ENCODE measurements at places on chromosomes 11 and 22. TPM values are rescaled to one million over a fixed set of nuclear protein-coding genes. Genes with fewer than 3 reads are reported as not detected.

The NUP50 gene
- 45.8 TPM for total RNA-seq

The TTLL8 gene
- 0.44 TPM for total RNA-seq

The SF3B2 gene
- 182 TPM for total RNA-seq

The ACTN3 gene
- total RNA-seq, result 0.11 TPM

The MAJIN gene
- total RNA-seq, result not detected

The TECTA gene
- 2.6 TPM for total RNA-seq

The CLCF1 gene
- total RNA-seq, result 5.9 TPM

The SGSM1 gene
- 1.2 TPM for total RNA-seq

The MRGPRF gene
- total RNA-seq, result 4.0 TPM

The TRIM6 gene
- total RNA-seq, result 13.4 TPM

The SYCE3 gene
- not detected for total RNA-seq

The SCO2 gene
- 5.0 TPM for total RNA-seq

The TEF gene
- total RNA-seq, result 10.5 TPM

GRCh38 chr22:29190051-29190450, 15.6 kb upstream of the EMID1 start:
- no peaks in the 10 kb centered on the region for H3K36me3 ChIP-seq
- no peak overlapping the region for H3K4me3 ChIP-seq
- H3K27me3 ChIP-seq, result no peaks in the 10 kb centered on the region
- no peak overlapping the region for H3K27ac ChIP-seq

- H3K36me3 ChIP-seq, result no peaks in the 10 kb centered on the region
- H3K27me3 ChIP-seq, result no peaks in the 10 kb centered on the region
- DNase-seq, result no peak
- peak overlapping the region; percentile 75 for H3K27ac ChIP-seq
- peak overlapping the region; percentile 81 for H3K4me3 ChIP-seq
- peaks cover 19% of the 10 kb centered on the region for H3K4me1 ChIP-seq
Observed at GRCh38 chr11:64224891-64225607, 937 bp downstream of the TRPT1 start.

DNA sequence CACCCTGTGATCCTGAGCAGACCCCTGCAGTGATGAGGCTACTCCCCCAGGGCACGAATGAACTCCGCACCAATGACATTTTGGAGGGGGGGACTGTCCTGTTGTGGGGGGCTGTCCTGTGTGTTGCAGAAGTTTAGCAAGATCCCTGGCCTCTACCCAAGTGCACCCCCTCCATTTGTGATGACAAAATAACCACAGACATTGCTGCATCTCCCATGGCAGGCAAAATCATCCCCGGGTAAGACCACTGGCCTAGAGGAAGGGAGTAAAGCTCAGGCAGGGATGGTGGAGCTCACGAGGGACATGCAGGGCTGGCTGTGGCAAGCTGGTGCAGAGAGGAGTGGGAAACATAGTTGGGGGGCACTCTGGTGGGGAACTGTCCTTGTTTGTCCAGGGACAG, 40.6 kb downstream of the NECTIN1 start:
- no peaks in the 10 kb centered on the region for H3K27me3 ChIP-seq
- peak overlapping the region; percentile 14 for H3K27ac ChIP-seq
- H3K4me3 ChIP-seq, result no peak overlapping the region
- no peaks in the 10 kb centered on the region for H3K36me3 ChIP-seq
- peaks cover 76% of the 10 kb centered on the region for H3K4me1 ChIP-seq

DNA sequence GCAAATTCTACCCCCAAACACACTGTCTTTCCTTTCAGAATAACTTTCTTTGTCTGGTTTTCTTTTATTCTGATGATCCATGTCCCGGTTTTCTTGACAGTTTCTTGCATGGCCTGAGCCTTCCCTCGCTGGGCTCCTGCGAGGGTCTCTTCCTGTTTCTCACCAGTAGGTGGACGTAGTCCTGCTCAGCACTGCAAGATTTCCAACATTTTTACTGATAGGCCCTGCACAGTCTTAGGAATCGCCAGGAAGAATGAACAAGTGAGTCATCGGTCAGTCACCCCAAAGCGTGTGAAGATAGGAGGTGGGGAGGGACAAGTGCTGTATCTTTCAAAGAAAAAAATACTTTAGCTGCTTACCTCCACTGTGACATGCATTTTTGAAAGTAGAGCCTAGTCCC, 16.9 kb upstream of the KIRREL3 start:
- no peak for DNase-seq
- H3K27me3 ChIP-seq, result peaks cover 35% of the 10 kb centered on the region
- no peak overlapping the region for H3K27ac ChIP-seq
- H3K4me1 ChIP-seq, result no peaks in the 10 kb centered on the region
- H3K4me3 ChIP-seq, result no peak overlapping the region

- DNase-seq, result no peak
- peaks cover 3% of the 10 kb centered on the region for H3K36me3 ChIP-seq
- H3K27me3 ChIP-seq, result no peaks in the 10 kb centered on the region
- H3K4me3 ChIP-seq, result no peak overlapping the region
Observed at GRCh38 chr22:28484662-28485061, 195.0 kb downstream of the TTC28 start.

GRCh38 chr22:33582822-33583400, 337.4 kb downstream of the LARGE1 start:
- no peak for DNase-seq
- no peak overlapping the region for H3K4me3 ChIP-seq
- H3K27me3 ChIP-seq, result no peaks in the 10 kb centered on the region
- H3K27ac ChIP-seq, result no peak overlapping the region
- H3K4me1 ChIP-seq, result peaks cover 6% of the 10 kb centered on the region

- no peaks in the 10 kb centered on the region for H3K36me3 ChIP-seq
- H3K4me1 ChIP-seq, result peaks cover 14% of the 10 kb centered on the region
- no peak overlapping the region for H3K27ac ChIP-seq
- DNase-seq, result no peak
Observed at GRCh38 chr11:46252373-46252914, 25.0 kb upstream of the CREB3L1 start.

DNA sequence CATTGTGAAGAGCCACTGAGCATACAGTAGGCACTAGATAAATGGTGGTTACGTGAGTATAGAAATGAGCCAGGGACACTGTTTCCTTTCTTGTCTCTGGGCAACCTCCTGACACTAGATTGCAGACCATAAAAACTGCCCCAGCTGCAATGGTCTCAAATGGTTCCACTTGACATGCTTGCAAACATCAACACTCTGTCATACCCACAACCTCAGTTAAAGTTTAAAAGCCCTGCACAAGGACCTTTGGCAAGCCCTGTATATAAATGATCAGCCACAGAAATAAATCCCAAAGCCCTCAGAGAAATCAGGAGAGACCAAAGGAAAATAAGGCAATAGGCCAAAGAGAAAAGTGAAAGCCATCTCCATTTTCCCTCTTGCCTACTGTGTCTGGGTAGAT, 20.7 kb downstream of the PLEKHA7 start:
- no peak for DNase-seq
- no peaks in the 10 kb centered on the region for H3K4me1 ChIP-seq
- H3K36me3 ChIP-seq, result no peaks in the 10 kb centered on the region
- H3K27ac ChIP-seq, result no peak overlapping the region

DNA sequence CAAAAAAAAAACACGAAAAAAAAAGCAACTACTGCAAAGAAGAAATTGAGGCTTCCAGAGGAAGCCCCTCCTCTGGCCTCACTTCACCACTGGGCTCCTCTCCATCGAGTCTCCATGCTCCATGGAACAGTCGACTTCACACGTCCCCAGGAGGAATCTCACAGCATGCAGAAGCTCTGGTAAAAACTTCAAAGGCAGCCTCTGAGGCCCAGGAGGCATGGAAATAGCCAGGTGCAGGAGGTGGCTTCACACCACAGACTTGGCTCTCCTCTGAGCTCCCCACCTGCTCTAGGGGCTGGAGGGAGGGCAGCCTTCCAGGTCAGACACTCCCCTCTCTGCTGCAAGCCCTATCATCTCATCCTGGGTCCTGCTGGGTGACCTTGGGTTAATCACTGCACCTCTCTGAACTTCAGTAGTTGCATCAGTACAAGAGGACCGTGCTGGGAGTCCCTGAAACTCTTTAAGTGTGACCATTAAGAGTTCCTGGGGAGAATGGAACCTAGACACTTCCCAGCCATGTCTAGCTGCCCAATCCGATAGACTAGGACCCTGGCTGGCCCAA, 8.2 kb downstream of the PDE2A start:
- H3K4me3 ChIP-seq, result no peak overlapping the region
- DNase-seq, result no peak
- H3K4me1 ChIP-seq, result no peaks in the 10 kb centered on the region
- H3K27me3 ChIP-seq, result peaks cover 41% of the 10 kb centered on the region

DNA sequence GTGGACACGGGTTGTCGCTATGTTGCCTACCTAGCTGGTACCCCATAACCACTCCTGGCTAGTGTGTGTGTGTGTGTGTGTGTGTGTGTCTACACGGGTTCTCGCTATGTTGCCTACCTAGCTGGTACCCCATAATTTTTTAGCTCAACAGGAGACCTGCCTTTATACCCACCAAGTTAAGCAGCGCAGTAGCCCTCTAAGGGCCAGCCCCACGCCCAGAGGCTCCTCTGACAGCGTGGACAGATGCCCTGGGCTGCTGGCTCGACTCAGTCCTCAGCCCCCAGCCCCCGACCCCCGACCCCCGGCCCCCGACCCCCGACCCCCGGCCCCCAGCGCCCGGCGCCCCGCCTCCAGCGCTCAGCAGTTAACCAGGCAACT, 351 bp upstream of the AKIP1 start:
- peak overlapping the region; percentile 91 for H3K4me3 ChIP-seq
- H3K4me1 ChIP-seq, result peaks cover 45% of the 10 kb centered on the region
- H3K27ac ChIP-seq, result no peak overlapping the region
- H3K36me3 ChIP-seq, result peaks cover 7% of the 10 kb centered on the region
- DNase-seq, result no peak

- peaks cover 13% of the 10 kb centered on the region for H3K4me1 ChIP-seq
- no peak for DNase-seq
- no peak overlapping the region for H3K4me3 ChIP-seq
- no peak overlapping the region for H3K27ac ChIP-seq
Observed at GRCh38 chr22:39128508-39128907, 24.0 kb downstream of the CBX7 start.

DNA sequence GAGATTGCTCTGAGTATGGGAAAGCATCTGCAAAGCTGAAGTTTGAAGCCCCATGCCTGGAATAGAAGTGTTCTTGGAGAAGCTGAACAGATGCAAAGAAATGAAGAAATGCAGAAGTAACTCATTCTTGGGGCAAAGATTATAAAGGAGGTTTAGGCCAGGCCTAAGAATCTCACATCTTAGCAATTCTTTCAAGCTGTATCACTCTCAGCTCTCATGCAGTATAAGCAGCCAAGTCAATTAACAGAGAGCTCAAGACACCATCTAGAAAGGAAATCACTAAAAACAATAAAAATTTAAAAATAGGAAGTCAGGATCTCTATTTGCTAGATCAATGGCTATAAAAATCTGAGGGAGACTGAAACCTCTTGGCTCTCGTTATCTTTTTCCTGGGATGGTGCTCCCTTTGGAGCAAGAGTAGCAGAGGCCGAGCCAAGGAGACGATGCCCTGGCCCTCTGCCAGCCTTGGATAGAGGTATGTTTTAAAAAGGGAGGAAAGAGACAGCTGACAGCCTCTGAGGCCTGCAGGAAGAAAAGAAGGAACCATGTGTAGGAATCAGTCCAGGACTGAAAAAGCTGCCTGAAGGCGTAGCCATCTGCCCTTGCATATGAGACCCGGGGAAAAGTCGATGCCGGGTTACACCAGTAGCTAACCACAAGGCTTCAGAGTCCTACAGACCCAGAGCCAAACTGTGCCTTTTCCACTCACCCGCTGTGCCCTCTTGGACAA, 229.8 kb downstream of the BLID start:
- H3K4me1 ChIP-seq, result peaks cover 20% of the 10 kb centered on the region
- H3K27ac ChIP-seq, result peak overlapping the region; percentile 86
- no peak for DNase-seq
- no peaks in the 10 kb centered on the region for H3K36me3 ChIP-seq
- no peaks in the 10 kb centered on the region for H3K27me3 ChIP-seq
- H3K4me3 ChIP-seq, result no peak overlapping the region
